ENCODE measurements at places on chromosomes 5 and 9.

- DNase-seq = no peak
Measured at GRCh38 chr9:88544245-88544644, 9.3 kb downstream of the NXNL2 start.

- DNase-seq = no peak
Measured at GRCh38 chr9:133369933-133370332, 5.9 kb downstream of the SURF4 start.

GRCh38 chr5:51326844-51327243 lies 56.4 kb upstream of the ISL1 start:
- DNase-seq = no peak

- no peak for DNase-seq
Measured at GRCh38 chr5:72518001-72518683, 10.9 kb upstream of the ZNF366 start.

- DNase-seq = peak; percentile 13
Measured at GRCh38 chr9:88991066-88992034, at the start of gene S1PR3. TSS of gene S1PR3 (plus strand) at chr9:88991468. CDS start at chr9:89001201, 9,733 bp downstream.

DNA sequence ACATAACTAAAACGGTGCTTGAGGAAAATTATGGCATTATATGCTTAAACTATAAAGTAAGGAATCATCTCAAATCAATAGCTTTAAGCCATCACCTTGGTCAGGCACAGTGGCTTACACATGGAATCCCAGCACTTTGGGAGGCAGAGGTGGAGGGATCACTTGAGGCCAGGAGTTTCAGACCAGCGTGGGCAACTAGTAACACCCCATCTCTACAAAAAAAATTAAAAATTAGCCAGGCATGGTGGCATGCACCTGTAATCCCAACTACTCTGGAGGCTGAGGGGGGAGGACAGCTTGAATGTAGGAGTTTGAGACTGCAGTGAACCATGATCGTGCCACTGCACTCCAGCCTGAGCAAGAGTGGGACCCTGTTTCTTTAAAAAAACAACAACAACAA lies 22.6 kb downstream of the ACTL7A start:
- no peak for DNase-seq

All from germinal center (tissue), 1 donor.